ENCODE measurements at places on chromosomes 12 and 14.

GRCh38 chr12:121400332-121401139, 618 bp downstream of the RNF34 start:
- no peak for DNase-seq

DNA sequence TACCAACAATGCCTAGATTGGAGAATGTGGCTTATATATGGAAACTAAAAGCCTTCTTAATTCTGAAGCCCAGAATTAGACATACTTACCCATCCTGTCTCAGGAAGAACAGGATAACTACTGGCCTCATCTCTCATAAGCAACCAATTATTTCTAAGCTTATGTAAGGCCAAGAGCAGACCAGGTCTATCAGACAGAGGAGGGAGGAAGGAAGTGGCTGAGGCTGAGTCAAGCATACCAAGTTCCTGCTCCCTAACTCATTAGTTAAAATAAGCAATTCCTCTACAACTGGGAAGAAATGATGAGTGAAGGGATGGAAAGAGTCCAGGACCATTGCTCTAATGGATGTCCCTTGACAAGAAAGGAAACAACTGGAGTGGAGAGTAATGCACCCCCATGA, 27.0 kb upstream of the INSM2 start:
- DNase-seq = no peak

GRCh38 chr12:28602786-28603185, 412.5 kb downstream of the CCDC91 start:
- no peak for DNase-seq

- DNase-seq = no peak
These were observed 16.3 kb downstream of the SPX start for GRCh38 chr12:21542403-21542802.

GRCh38 chr12:84596266-84596665, 316.3 kb downstream of the SLC6A15 start:
- DNase-seq = no peak

GRCh38 chr12:98772818-98773217, 127.7 kb downstream of the APAF1 start:
- DNase-seq = no peak

- no peak for DNase-seq
These were observed 558.8 kb upstream of the FBXO33 start for GRCh38 chr14:39991041-39991440.

- no peak for DNase-seq
These were observed 3.5 kb upstream of the ANKRD52 start for GRCh38 chr12:56261503-56262232.

- no peak for DNase-seq
These were observed 40.1 kb upstream of the STAB2 start for GRCh38 chr12:103546959-103547358.
